ENCODE measurements at places on chromosomes 12 and 14. TPM values are rescaled to one million over a fixed set of nuclear protein-coding genes. Genes with fewer than 3 reads are reported as not detected.

GRCh38 chr14:22836301-22837113 is at the start of gene MMP14:
TSS of gene MMP14 (plus strand) at chr14:22836585. CDS start at chr14:22836818, 233 bp downstream.
- DNase-seq: no peak

GRCh38 chr14:51616724-51617409 is 34.8 kb upstream of the FRMD6 start:
- peak; percentile 62 for DNase-seq

GRCh38 chr12:104761611-104762010 is 196.5 kb downstream of the SLC41A2 start:
- no peak for DNase-seq

DNA sequence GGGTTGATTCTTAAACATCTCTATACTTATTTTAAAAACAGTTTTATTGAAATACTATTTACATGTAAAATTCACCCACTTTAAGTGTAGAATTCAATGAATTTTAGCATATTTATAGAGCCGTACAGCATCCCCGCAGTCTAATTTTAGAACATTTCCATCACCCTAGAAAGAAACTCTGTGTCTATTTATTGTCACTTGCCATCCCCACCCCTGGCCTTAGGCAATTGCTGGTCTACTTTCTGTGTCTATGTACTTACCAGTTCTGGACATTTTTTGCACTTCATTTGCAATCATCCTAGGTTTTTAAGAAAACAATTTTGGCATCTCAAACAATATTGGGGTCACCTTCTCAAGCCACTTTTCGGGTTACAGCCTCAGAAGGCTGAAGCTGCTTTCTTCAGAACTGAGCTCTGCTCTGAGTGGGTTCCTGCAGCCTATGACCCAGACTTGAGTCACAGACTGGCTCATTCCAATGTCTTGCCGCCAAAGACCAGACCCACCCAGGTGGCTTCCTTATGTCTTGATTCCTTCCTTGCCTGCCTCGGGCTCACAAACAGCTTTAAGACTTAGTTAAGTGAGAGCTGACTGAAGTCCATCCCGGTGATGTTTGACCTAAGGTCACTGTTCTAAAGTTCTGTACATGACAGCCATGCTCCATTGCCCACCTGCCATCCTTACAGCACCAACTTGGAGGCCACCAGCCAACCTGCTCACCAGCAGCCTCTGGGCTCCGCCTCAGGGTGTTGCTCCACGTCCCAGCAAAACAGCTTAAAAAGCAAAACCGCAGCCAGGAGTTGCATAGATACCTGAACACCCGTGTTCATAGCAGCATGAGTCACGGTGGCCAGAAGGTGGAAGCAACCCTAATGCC is 131.5 kb downstream of the CHST11 start:
- peak; percentile 89 for DNase-seq

DNA sequence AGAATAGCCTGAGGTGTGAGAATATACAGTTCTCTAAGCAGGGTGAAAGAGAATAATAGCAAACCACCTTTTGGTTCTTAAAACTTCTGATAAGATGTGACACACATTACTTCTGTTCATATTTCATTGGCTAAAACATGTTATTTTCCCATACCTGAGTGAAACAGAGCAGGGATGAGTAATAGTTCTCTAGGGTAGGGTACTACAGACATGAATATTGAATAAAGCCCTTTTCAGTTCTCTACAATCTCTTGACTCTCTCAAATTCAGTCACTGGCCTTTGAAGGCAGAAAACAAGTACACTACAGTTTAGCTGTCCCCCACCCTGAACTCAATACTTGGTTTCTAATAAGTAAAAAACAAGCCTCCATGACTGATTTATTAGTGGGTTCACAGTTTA is 454.1 kb upstream of the MDGA2 start:
- no peak for DNase-seq

DNA sequence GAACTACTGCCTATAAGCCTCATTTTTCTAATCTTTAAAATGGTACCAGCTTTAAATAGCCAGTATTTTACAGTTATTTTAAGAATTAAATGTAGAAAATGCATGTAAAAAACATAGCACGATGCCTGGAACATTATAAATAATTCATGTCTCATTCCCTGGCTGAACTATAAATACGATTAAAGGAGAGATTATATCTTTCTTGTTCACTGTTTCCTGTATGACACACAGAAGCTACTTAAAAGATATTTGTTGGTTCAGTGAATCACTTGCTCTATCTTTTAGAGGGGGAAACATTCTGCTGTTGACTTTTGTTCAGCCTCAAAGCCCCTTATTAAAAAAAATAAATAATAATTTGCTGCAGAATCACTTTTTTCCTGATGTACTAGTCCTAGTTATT is 406.9 kb downstream of the LRFN5 start:
- DNase-seq: no peak

GRCh38 chr12:103241184-103241583 is 254.6 kb downstream of the C12orf42 start:
- DNase-seq: no peak

DNA sequence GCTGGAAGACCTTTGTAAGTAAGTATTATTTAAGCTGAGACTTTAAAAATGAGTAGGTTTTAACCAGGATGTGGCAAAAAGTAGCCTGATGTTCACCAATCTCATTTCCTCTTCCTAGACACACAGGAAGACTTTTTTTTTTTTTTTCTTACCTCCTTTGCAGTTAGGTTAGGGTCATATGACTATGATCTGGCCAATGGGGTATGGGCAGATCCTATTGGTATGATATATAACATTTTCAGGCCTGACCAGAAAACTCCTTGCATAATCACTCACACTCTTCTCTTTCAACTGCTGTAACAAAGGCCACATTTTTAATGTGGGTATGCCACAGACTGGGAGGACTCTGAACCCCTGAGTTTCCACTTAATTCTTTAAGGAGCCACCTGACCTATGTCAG is 2.7 kb upstream of the RPS6KA5 start:
- no peak for DNase-seq

GRCh38 chr12:93767524-93767863 is 90.3 kb downstream of the CRADD start:
- no peak for DNase-seq

DNA sequence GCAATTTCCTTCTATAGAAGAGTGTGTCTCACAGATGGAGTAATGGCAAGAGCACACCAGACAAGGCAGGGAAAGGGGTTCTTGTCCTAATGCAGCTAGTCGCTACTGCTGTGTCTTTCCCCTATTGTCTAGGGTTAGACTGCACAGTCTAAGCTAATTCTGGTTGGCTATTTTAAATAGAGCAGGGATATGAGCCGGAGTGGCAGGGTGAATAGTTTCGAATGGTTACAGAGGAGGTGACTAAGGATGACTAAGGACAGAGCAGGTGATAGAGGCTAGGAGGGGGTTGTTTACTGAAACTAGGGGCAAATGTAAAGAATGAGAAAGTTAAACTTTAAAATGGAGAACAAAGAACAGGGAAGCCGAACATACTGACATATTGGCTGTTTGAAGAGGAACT is 25.6 kb upstream of the CPNE8 start:
- no peak for DNase-seq

DNA sequence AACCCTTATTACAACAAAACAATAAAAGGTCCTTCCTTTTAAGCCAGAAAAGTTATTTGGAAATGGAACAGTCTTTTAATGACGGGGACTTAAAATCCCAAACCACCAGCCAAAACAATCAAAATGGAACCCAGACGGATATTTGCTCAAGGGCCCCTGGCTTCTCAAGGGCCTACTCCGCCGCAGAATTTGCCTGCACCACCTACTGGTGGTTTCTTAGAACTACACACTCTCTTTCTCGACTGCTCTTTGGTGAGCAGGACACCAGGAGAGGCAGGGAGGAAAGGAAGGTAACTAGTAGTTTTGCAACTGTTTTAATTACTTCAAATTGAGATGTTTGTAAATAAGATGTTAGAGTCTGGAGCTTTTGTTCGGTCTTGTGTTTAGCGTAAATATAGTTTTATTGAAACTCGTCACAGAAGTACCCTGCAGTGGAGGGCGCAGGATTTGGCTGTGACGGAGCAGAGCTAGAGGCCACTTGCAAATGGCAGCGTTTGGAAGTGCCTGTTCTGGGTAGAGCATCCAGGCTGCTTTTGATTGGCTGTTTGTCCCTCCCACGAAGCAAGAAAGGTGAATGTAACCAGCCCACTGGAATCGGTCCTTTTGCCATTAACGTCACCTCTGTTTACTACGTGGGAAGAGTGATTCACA is 238.5 kb downstream of the CACNA1C start:
- peak; percentile 52 for DNase-seq

DNA sequence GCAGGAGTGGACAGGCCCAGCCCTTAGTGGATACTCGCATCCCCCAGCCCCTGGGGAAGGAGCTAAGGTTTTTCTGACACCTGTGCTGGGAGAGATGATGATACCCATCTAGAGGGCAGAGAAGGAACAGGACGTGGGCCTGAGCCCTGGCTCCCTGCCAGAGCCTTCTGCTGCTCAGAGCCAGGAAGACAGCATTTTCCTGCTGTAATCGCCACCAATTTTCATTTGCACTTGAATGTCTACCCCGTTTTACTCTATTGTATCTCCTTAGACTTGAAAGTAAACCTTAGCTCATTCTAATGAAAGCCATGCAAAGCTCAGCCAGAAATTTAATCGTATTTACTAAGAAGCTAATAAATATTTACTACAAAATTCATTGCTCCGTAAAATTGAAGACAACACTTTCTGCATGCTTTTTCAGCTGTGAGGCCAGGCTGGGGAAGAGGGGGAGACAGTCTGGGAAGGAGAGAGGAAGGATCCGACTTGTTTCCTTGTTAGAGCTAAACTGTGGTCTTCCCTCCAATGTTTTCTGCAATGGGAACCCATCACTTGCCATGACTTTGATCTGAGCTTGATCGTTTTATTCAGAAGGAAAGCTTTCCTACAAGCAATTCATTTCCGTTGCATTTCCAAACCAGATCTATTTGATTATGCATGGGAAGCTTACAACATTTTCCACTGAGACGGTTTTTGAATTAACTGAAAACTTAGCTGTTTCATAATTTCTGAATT is 17.6 kb upstream of the TRAF3 start:
- DNase-seq: no peak

DNA sequence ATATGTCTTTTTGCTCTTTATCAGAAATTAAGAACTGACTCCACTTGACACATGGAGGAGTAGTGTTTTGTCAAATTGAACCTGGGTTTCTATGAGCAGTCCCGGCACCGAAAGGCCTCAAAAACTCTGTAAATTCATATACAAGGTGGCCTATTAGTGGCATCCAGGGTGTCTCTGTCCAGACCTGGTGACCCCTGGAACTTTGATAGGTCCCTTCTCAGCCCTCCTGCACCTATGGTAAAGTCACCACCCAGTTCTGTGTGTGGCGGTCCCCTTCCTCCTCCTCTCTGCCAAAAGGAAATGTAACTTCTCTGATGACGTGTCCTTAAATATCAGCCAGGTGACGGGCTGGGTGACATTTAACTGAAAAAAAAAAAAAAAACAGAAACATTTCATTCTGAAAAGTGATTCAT is 204.0 kb upstream of the FOXN3 start:
- DNase-seq: no peak

GRCh38 chr12:5087831-5088554 is 44.3 kb downstream of the KCNA5 start:
- DNase-seq: no peak

GRCh38 chr12:70091021-70091521 is 152.2 kb upstream of the CNOT2 start:
- no peak for DNase-seq

- no peak for DNase-seq
Measured at GRCh38 chr12:110007881-110008280, 8.7 kb downstream of the ANKRD13A start.

- no peak for DNase-seq
Measured at GRCh38 chr12:94379479-94380113, 80.1 kb downstream of the CEP83 start.

DNA sequence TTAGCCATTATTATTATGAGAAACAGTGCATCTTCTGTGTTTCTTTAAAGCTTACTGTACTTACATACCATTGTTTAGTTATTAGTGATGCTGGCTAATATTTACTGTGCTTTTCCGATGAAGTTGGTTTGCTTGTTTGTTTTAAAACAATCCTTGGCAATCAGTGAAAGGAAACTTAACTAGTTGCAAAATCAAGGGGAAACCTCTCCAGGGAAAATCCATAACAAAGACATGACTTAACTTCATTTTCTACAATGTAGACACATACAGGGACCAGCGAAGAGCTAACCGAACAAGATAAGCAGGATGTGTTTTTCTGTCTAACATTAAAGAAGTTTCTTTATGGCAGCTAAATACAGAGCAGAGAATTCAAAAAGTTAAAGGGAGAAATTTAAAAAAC is 102.5 kb upstream of the PARP11 start:
- no peak for DNase-seq

- DNase-seq: no peak
Measured at GRCh38 chr12:131915823-131916222, 13.3 kb upstream of the PUS1 start.

GRCh38 chr14:55454264-55455002 is 14.0 kb upstream of the TBPL2 start:
- peak; percentile 83 for DNase-seq

DNA sequence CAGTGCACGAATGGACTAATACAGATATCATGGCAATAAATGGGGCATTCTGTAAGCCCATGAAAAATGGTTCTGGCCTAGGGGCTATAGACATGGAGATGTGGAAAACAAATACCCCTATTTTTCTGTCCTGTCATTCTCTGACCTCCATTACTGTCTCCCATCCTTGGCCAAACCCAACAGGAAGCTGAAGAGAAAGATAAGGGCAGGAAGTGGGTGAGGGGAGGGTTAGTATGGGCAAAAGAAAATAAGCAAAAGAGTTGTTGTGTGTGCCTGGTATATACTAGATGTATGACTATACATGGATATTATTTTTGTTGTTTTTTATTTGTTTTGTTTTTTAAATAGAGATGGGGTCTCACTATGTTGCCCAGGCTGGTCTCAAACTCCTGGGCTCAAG is 339.3 kb downstream of the PCNX1 start:
- no peak for DNase-seq

DNA sequence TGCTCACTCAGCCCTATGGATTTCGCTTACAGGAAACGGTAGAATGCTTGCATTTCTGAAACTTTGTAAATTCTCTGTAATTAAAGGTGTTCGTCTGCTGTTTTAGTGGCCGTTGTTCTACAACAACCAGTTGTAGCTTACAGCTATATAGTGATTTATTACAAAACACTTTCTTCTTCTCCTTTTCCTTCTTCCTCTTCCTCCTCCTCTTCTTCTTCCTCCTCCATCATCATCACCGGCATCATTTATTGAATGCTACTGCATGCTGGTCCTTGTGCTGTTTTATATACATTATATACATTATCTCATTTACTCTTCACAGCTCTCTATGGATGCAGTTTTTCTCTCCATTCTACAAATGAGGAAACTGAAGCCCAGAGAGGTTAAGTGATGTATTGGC is 6.4 kb downstream of the ETV6 start:
- DNase-seq: no peak

Gene OR11H6
- total RNA-seq: not detected

Gene C12orf42
- not detected for total RNA-seq

Gene KRT77
- total RNA-seq: not detected

Gene TCL1A
- total RNA-seq: 0.30 TPM

Gene TEX52
- total RNA-seq: not detected

Gene RNF212B
- total RNA-seq: not detected

Gene JAG2
- total RNA-seq: 85.9 TPM

Gene DLK1
- total RNA-seq: 1.5 TPM

Gene NID2
- total RNA-seq: 0.84 TPM

Gene TBX5
- total RNA-seq: 0.10 TPM

Gene IFI27
- total RNA-seq: 3.8 TPM

Gene KRT79
- not detected for total RNA-seq

Gene GPR65
- total RNA-seq: 0.05 TPM

Gene MSI1
- total RNA-seq: 26.0 TPM

Measured in HCT116 (cell line).